Jurkat, Clone E6-1 (cell line): ENCODE measurements at places on chromosomes 5 and 9.

DNA sequence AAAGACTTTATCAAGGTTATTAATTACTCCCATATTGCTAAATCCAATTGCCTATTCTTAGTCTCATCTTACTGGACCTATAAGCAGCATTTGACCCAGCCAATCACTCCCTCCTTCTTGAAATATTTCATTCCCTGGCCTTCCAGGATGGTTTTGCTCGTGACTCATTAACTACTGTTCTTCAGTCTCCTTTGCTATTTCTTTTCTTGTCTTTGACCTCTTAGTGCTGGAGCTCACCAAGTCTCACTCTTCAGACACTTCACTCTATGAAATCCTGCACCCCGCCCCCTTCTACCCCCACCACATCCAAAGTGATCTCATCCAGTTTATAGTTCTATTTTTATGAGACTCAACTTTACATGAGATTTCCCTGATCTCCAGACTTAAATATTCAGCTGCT lies 803.1 kb upstream of the WWC1 start:
- no peak for DNase-seq

DNA sequence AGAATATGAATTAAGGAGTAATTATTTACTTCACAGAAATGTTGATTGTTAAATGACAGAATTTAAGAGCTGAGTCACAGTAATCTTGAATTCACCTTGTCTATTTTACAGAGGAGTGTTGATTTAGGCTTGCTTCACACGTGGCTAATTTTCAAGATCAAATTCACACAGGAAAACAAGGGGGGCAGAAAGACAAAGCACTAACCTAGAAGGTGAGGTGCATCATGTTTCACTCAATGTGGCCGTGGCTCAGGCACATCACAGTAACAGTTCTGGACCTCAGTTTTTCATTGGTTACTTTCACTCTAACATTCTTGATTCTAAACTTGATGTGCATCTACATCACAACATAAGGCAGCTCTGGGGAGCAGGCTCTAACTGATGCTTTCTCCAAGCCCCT lies 69.6 kb upstream of the GNAQ start:
- no peak for DNase-seq

DNA sequence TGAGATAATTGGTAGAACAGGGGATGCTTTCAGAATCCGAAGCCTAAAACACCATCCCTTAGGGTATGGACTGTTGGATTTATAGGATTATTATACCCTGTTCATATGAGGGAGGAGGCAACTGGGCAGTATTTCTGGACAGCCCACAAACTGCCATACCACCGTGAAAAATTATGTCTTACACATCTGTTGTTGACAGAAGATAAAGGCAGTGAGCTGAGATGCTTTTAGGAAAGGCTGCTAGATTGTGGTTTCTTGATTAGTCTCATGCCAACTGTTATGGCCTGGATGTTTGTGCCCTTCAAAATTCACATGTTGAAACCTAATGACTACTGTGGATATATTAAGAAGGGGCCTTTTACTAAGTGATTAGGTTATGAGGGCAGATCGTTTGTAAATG lies 83.7 kb upstream of the DHFR start:
- no peak for DNase-seq

- no peak for DNase-seq
These were observed 25.6 kb upstream of the ANKRD31 start for GRCh38 chr5:75262271-75262670.

DNA sequence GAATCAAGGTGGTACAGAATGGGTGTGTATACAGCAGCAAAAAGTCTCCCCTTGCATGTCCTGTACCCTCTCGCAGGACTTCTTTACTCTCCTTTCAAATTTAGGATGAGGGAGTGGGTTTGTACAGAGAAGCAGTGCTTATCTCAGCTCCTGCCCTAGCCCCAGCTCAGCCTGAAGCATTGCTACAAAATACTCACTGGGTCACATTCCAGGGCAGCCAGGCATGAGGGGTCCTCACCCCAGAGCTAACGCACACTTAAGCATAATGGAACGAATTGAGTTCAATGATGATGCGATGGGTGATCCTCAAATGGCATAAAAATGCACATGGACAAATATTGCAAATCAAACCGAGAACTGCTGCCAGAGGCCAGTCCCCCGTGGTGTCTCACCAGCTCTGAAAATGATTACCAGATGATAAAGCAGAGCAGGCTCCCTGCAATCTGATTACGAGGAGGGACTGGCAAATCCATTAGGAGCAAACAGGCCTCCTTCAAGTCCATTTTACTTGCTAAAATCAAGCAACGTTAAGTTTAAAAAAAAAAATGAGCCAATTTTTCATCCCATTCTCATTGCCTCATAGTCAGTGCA lies 231.6 kb upstream of the TAS2R1 start:
- no peak for DNase-seq

DNA sequence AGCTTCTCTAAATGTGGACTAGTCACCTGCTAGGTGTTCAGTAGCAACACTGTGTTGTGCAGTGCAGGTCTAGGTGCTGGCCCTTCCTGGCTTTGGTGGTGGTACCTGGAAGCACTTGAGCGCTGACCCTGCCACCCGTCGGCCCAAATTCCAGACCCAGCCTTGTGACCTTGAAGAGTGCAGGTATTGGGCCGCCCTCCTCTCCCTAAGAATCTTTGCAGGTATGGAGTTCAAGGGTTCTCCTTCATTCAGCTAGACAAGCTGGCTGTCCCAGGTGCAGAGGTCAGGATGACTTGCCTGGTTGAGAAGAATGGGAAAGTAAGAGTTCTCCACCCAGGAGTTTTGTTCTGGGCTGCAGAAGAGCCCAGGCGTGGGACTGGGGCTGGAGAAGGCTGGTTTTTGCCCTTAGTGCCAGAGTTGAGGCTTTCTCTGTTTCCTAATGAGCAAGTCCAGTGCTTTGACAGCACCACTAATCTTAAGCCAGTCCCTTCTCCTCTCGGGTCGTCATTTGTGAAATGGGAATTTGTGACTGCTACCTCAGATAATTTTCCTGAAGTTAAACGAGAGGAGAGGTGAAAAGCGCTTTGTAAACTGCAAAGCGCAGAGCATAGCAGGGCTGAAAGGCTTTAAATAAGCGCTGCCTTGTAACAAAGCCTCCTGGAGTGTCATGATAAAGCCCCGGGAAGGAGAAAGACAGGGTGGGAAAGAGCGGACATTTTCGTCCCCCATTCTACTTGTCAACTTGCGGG lies 4.0 kb downstream of the FOXE1 start:
- no peak for DNase-seq

DNA sequence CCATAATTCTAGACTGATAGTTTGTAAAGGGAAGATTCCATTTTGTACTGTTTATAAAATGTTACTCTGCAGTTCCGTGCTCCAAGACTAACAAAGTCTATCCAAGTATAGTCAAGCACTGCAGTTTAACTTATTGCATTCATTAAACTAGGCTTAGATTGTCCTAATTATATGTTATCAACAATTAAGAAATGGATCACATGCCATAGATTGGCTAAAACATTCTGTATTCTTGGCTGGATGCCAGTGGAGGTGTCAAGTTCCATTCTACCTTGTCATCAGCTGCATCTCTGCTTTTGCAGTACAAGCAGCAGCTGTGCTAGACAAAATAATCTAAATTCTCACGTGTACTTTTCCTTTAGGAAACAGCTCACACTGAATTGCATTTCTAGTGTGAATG lies 69.4 kb upstream of the MEF2C start:
- DNase-seq = no peak

DNA sequence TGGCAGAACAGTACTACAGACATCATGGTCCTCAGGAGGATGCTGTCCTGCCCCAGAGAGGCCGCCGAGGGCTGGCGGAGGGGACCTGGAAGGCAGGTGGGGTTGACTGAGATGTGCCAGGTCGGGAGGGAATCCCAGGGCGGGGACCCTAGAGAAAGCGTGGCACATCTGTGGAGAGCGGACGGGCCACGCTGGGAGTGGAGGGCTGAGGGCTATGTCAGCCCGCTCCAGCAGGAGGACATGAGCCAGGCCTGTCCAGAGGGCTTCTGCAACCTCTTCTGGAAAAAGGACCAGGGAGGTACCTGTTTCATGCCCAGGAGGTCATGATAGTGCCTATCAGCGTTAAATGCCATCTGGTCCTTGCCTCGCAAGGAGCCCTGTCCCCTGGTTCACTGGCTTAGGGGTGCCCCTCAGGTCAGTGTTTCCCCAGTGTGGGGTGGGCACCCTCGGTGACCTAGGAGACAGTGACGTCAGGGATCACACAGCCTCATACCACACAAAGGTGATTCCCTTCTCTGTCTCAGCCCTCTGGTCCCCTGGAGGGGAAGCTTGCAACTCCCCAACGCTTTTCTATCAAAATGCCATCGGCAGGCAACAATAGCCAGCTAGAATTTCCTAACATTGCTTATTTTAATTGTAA lies 103.6 kb upstream of the IER5L start:
- no peak for DNase-seq

- DNase-seq = no peak
These were observed 863.4 kb downstream of the DNAH5 start for GRCh38 chr5:13081116-13081515.

GRCh38 chr9:28318515-28318914 lies 745.2 kb upstream of the C9orf72 start:
- no peak for DNase-seq

- no peak for DNase-seq
These were observed at the start of gene LRRTM2 for GRCh38 chr5:138874771-138875551. Gene LRRTM2 (minus strand): TSS chr5:138875335. CDS start chr5:138874911, 424 bp downstream.
